ENCODE measurements at places on chromosomes 2 and 18.

DNA sequence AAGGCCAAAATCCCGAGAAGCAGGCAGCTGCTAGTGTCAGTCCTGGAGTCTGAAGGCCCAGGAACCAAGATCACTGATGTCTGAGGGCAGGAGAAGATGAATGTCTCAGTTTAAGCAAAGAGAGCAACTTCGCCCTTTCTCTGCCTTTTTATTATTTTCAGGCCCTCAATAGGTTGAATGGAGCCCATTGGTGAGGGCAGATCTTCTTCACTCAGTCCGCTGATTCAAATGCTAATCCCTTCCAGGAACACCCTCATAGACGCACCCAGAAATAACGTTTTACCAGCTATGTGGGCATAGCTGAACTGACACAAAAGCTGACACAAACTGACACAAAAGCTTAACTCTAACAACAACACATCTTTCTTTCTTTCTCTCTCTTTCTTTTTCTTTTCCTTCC, 78.0 kb upstream of the KCNJ3 start:
- H3K36me3 ChIP-seq = no peaks in the 10 kb centered on the region
- no peak overlapping the region for H3K27ac ChIP-seq
- DNase-seq = no peak
- no peak overlapping the region for H3K4me3 ChIP-seq

DNA sequence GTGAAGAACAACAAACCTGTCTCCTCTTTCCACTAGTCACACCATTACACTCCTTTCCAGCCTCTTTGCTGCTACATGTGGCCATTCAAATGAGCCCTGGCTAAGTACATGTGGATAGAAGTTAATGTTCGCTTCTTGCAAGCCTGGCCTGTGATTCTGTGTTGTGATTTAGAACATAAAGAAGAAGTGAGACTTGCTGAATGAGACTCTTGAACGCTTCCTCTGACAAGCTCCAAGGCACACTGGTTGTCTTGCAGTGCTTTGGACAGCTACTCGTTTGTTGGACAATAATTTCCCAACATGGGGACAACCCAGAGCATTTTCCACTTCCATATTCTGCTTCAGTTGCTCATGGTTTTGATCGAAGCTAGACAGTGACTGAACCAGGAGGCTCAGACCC, 57.3 kb downstream of the CCDC74A start:
- DNase-seq = no peak
- H3K4me3 ChIP-seq = no peak overlapping the region
- H3K4me1 ChIP-seq = no peaks in the 10 kb centered on the region
- no peaks in the 10 kb centered on the region for H3K36me3 ChIP-seq
- H3K27me3 ChIP-seq = no peaks in the 10 kb centered on the region
- no peak overlapping the region for H3K27ac ChIP-seq

DNA sequence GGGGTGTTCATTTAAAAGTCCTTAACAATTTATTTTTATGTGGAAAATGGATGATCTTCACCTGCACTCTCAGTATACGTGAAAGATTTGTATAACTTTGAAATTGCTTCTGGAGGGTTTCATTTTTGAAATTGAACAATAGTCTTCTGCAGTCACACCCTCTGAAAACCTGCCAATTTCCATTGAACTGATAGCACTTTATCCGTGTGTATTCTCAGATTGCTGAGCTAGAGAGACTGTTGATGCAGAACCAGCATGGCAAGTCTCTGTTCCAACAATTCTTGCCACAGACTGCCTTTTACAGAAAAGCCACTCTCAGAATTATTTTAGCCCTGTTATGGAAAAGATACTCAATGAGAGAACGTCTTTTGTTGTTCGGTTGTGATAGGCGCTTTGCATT, 6.6 kb upstream of the GULP1 start:
- H3K27me3 ChIP-seq = no peaks in the 10 kb centered on the region
- H3K4me1 ChIP-seq = no peaks in the 10 kb centered on the region
- peak overlapping the region; percentile 15 for H3K27ac ChIP-seq
- peak; percentile 46 for DNase-seq

DNA sequence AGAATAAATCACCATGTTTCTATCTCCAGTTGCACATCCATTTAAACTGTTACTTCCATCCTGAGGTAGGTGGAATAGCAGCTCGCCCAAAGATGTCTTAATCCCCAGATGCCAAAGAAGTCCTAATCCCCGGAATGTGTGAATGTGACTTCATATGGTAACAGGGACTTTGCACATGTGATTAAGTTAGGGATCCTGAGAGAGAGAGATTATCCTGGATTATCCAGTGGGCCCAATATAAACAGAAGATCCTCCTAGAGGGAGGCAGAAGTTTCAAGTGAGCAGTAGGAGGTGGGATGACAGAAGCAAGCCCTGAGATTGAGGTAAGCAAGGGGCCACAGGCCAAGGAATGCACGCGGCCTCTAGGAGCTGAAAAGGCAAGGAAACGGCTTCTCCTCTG, 19.8 kb downstream of the CREG2 start:
- H3K36me3 ChIP-seq = no peaks in the 10 kb centered on the region
- no peaks in the 10 kb centered on the region for H3K27me3 ChIP-seq
